ENCODE measurements at places on chromosomes 5 and 9. TPM values are rescaled to one million over a fixed set of nuclear protein-coding genes. Genes with fewer than 3 reads are reported as not detected.

OR1J2 gene
- not detected for total RNA-seq

BTNL9 gene
- total RNA-seq = not detected

DNA sequence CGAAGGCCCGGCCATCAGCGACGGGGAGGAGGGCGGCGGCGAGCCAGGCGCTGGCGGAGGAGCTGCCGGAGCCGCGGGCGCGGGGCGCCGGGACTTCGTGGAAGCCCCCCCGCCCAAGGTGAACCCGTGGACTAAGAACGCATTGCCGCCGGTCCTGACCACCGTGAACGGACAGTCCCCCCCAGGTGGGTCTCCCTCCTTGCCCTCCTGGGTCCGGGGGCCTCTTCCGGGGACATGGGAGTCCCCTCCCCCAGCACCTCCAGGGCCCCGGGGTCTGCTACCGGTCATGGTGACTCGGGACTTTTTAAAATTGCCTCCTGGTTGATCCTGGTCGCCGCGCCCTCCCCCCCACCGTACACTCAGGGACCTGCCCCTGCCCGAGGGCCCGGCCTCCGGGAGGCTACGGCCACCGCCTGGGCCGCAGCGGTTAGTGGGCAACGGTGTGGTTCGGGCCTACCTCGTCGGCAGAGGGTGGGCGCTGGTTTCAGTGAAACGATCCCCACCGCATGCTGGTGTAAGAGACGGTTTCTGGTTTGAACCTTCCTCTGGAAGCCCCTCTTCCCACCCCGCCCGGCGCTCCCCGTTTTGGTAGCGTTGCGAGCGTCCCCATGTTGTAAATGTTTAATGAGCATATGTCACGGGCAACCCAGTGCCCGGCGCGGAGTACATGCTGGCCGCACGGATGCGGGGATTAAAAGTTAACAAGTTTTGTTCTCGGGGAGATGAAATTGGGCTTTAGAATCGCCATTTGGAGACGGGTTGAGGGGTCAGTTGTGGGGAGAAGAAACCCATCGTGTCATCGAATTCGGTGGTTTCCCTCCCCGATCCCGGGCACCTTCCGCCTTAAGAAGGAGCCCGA is 1.1 kb downstream of the LARP1 start:
- DNase-seq = peak; percentile 82

ITGA1 gene
- total RNA-seq = 1.6 TPM

- DNase-seq = peak; percentile 96
Measured at GRCh38 chr9:131755541-131756198, 15.8 kb upstream of the RAPGEF1 start.

DNA sequence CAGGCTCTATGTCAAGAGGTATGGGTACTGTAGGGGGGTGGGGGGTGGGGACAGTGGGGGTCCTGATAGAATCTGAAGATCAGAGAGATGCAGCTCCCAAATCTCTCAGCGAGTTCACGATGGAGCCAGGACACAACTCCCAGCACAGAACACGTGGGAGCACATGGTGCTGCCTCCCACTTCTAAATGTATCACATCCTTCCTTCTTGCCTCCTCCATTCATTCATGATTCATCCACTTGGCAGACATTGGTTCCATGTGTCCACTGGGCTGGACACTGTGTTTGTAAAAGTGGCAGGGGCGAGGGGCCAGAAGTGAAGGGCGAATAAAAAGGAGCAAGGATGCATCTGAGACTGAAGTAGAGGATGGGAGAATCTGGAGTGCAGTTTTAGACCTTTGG is 33.9 kb downstream of the SH3TC2 start:
- peak; percentile 43 for DNase-seq

DNA sequence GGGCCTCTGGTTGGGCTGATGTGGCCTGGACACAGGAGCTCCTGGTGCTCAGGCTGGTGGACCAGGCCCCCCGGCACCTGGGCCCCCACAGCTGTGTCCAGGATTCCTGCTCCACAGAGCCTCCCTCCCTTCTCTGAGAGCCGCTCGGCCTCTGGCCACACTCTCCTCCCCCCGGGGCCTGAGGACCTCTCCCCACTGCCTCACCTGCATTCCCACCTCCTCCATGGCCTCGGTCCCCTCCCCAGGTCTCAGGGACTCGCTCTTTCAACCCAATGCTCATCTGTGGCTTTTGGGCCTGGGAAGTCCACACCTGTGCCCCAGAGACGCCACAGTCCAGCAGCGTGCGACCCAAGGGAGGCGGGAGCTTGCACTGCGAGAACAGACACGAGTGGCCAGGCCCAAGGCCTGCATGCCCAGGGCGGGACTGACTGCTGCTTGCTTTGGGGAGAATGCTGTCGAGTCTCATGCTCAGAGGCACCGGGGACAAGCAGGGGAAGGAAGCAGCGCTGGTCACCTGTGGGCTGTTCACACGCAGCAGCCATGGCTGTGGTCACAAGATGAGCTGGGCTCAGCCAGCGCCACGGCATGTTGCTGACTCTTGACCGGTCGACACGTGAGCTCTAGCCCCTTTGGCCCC is 14.6 kb downstream of the PAEP start:
- no peak for DNase-seq

URM1 gene
- total RNA-seq = 98.3 TPM

GPR150 gene
- total RNA-seq = 0.56 TPM

CER1 gene
- not detected for total RNA-seq

- DNase-seq = no peak
Measured at GRCh38 chr5:40838086-40838485, 3.1 kb upstream of the RPL37 start.

CANX gene
- 514 TPM for total RNA-seq

- DNase-seq = no peak
Measured at GRCh38 chr5:138951091-138951985, 76.2 kb upstream of the LRRTM2 start.

CCL27 gene
- 0.52 TPM for total RNA-seq

Data from activated CD4-positive, alpha-beta T cell treated with anti-CD3 and anti-CD28 coated beads, Interleukin-2, amount 10 ng/mL, durations not matched to agents 24 days and 14 days (primary cell).